ENCODE measurements at places on chromosomes 1 and 21.

DNA sequence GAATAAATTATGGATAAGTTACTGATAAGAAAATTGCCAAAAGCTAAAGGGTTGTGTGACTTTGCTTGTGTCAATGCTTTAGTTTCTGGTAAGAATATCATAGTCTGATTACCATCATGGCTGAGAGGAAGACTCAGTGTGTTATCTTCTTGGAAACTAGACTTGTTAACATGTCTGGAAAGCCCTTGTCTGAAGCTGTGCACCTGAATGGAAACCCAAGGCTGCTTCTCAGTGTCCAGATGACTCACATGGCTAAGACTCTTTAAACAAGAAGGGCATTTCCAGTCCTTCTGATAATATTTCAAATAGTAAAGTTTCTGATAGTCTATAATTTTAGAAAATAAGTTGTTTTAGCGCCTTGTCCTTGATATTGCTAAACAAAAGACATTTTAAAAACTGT, 1092.7 kb downstream of the PLA2G4A start:
- no peak for DNase-seq

GRCh38 chr1:62012836-62013235, 181.8 kb upstream of the L1TD1 start:
- DNase-seq = no peak

DNA sequence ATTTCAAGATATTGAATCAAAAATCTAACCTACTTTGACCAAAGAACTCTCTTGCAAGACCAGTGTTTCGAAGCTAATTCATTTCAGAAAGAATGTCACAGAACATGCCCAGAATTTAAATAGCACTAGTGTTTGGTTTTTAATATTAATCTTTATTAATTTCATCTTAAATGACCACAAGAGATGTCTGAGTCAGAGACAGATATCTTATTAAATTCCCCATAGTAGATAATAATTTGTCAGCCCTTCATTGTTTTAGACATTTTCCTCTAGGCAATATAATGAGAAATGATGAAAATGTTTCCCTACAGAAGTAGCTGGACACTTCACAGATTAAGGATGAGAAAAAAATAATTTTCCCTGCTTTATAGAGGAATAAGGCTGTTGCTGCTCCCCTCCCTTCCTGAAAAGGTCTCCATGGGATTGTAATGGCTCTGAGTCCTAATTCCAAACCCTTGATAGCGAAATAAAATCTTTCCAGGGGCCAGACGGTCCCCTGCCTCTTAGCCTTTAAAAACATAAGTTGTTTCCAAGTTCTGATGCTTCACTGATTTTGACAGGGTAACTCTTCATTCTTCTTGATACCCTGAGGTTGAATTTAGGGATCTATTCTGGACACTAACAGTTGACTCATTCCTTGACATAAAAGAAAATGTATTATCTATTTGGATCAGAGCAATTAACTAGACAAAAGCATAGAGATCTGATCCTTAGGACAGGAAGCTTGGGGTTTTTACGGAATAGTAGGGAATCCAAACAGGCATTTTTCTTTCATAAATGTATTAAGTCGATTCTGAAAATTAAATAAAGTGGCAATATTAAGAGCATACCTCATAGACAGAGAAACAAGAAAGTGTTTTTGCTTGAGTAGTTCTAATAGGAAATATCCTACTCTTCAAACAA, 820.8 kb downstream of the BRINP3 start:
- no peak for DNase-seq

- no peak for DNase-seq
Observed at GRCh38 chr1:9422911-9423505, 116.3 kb upstream of the SLC25A33 start.

DNA sequence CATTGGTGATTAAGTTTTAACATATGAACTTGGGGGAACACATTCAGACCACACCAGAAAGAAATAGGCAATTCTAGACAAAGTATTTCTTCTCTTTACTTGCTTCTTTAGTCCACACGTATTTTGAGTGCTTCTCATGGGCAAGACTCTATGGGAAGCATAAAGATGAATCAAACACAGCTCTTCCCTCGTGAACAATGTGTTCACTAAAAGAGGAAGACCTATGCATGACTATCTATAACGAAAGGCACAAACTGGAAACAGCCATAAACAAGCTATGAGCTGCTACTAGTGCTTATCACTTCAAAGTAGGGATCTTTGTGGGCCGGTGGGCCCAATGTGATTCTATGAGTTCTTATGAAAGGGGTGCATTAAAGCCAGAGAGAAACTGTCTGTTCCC, 53.0 kb upstream of the PRDX6 start:
- no peak for DNase-seq

- DNase-seq = no peak
Observed at GRCh38 chr1:21052034-21052433, 124.7 kb downstream of the EIF4G3 start.

GRCh38 chr1:153505576-153505975, 30.2 kb downstream of the S100A6 start:
- DNase-seq = no peak

DNA sequence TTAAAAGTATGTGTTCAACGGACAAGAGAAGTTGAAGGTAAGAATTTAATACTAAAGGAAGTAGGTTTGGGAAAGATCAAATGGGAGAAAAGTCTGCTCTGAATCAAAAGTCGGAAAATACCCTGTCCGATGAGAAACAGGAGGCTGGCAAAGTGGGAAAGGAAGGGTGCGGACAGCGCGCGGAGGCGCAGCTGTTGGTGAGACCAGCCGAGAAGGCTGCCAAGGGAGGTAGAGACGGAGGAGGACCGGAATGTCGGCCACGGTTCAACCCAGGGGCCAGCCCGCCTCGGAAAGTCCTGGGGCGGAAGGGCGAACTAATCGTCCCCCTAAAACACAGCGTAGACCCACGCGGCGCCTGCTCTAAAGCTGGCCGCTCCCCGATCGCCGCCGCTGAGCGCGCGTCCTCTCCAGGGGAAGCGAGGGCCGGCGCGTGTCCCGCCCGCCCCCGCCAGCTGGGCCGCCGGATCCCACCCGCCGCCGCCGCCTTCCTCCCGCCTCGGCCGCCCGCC, 639 bp upstream of the SPATA1 start:
- DNase-seq = peak; percentile 85

- DNase-seq = peak; percentile 84
Observed at GRCh38 chr21:41616031-41616591, 108.2 kb upstream of the TMPRSS2 start.

DNA sequence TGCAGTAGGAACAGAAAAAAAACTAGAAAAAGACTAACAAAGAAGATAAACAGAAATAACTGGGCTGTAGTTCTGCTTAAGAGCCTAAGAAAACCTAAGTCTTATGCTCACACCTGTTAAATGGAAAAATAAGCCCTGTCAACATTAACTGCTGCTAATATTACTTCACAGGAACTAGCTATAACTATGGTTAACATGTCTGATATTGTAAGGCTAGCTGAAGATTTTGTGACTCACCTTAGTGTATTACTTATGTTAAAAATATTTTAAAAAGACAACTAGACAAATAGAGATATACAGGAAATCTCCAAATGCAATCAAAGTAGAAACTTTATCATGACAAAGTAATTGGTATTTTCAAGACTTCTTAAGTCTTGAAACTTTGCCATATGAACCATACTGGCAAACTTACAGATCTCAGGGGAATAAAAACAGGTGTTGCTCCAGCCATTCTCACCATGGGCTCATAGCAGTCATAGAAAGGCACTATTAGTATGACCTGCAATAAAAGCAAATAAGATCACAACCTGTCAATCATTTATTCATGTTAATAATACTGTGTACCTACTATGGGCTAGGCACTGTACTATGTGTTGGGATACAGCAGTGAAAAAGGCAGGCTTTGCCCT, 30.7 kb downstream of the KYAT3 start:
- DNase-seq = no peak

GRCh38 chr1:234661317-234661928, 51.4 kb upstream of the IRF2BP2 start:
- no peak for DNase-seq

GRCh38 chr21:39869141-39869818, 2.0 kb downstream of the PCP4 start:
- DNase-seq = no peak

DNA sequence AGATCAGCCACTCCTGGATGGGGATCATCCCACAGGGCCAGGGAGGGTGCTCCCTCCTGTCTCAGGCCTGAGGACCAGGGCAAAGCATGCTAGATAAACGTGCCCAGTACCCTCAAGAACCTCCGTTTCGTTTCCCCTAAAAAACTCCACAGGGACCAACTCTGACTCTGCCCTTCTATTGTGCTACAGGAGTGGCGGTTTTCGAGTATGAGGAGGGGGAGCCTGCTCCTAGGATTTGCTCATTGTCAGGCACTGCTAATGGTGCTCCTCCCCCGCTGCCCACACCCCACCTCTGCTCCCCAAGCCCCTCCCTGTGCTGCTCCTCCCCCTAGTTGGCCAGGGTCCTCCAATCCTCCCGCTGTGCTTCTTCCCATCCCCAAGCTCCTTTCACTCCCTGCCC, 32.0 kb downstream of the PGBD5 start:
- no peak for DNase-seq

- no peak for DNase-seq
Observed at GRCh38 chr1:60898413-60898812, 183.9 kb upstream of the NFIA start.

DNA sequence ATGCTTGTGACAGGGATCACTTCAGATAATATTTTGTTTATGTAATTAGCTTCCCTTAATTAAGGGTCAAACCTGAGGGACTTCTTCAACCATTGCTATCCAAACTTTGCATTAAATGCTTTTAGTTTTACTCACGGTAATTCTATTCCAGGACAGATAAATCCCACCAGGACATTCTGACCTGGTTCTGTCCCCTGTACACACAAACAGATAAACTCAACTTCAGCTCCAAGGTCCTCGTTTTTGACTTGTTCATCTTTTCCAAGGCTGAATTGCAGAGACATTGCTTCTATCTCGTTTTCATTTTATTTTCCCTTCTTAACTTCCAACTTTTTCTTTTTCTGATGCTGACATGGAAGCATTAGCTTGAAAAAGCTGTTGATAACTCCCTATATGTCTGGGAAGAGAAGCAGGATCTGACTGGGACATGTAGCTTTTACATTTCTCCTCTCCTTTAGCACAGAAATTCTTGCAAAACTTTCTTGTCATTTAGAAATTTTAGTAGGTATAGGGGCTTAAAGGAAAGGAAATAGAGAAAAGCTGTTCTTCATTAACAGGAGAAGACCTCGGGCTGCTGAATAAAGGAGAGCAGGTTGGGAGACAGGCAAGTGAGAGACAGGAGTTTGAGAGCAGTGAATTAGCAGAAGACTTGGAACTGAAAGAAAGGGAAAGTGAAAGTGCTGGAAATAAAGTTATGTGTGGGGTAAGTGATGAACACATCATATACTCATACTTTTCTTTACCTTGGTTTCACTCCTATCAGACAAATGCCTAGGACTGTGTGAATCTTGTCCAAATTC, 231.7 kb upstream of the B3GALT2 start:
- peak; percentile 36 for DNase-seq

DNA sequence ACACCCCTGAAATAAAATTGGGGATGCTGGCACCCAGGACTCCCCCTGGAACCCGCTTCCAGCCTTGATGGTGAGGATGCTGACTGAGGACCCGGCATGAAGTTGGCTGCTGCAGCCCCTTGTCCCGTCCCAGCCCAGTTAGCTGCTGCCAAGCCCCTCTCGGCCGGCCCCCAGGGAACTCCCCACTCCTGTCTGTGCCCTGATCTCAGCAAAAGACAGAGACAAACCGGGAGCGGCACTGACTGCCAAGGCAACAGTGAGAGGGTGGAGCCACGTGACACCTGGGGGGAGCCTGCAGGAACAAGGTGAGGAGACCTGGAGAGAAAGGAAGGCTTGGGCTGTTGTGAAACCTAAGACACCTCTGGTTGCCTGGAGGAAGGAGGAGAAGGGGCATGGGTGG, 24.7 kb downstream of the CASZ1 start:
- DNase-seq = no peak

- no peak for DNase-seq
Observed at GRCh38 chr1:177451191-177451590, 280.4 kb downstream of the BRINP2 start.

- DNase-seq = peak; percentile 84
Observed at GRCh38 chr1:21317035-21317689, 26.9 kb upstream of the ECE1 start.

DNA sequence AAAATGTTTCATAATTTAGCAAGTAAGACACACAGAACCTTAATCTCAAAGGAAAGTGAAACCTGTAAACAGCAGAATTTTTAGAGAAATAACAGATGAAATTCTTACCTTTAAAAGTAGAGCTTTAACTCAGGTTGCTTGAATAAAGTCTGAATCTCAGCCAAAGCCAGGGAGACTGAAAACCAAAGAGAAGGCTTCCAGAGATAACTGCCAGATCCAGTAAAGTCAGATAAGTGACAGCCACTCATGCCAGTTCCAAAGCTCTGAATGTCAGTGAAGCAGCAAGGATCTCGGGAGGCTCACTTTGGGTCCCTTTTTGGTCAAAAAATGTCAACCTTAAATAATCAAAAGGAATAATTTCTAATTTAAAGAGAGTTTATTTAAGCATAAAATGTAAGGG, 199.9 kb upstream of the CHRM3 start:
- DNase-seq = no peak

DNA sequence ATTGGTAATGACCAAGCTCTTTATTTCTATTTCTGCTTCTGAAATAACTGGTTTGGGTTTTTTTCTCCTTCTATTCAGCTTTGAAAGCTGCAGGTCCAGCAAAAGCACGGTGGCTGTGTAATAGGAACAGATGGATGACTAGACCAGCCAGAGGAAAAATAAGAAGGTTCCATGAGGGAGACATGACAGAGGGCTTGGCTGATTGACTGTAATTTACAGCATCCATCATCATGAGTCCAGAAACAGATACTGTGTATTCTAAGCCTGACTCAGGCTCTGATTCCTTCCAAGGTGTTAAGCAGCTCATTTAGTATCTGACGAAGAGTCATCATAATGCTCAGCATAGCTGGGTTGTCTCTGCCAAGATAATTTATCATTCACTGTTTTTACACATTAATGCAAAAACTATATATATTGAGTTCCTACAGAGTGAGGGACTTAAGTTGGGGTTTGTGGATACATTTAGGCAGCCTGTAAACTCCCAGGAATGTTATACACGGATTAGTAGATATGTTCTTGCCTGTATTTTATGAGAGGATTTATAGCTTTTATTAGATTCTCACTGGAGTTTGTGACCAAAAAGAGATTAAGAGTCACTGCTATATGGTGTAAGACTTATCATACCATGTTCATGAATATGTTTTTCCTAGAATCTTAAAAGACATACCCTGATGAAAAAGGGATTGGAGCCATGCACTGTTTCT, 72.6 kb downstream of the SGIP1 start:
- no peak for DNase-seq

DNA sequence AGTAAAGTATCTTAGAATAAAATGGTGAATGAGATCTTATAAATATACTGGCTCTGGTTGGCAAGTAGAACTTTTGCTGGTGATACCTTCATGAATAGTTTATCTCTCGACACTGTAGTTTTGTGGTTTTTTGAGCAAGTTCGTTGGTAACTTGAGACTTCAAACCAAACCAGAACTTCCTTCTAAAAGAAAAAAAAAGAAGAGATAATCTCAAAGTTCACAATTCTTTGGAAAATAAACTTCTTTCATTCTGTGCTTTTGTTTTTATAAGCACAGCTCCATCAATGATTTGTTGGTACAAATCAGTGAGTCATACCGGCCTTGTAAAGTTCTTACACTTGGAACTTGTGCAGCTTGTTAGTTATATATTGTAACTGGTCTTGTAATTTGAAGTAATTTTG, 2.3 kb downstream of the HIPK1 start:
- DNase-seq = peak; percentile 17
